ENCODE measurements at places on chromosomes 4 and X.
A peak's percentile ranks its signal among the peaks of the same experiment; 100 is the strongest.

DNA sequence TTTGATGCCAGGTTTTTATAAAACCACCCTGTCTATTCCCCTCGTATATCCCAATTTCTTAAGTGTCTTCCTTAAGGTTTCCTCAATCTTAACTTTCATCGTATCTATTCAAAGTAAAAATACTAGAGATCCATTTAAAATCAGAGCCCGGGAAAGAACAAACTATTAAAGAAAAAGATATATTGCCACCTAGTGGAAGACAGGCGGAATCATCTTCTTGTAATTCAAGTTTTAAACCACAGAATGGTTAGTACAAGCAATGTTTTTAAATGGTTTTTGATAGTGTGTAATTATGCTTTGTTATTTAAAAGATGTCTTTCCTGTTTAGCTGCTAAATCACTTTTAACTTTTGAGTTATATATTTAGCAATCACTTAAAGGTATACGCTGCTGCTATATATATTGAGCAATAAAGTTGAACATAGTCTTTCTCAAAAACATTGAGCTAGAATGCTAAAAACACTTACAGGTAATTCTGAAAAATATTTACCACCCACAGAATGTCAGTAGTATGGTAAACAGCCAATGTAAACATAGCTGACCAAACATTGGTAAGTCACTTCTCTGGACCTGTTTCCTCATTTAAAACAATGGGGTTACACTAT lies 18.2 kb downstream of the PRDM8 start:
- DNase-seq = peak; percentile 54

GRCh38 chrX:47247206-47247998 lies 14.6 kb downstream of the USP11 start:
- no peak for DNase-seq

- no peak for DNase-seq
These were observed 784.2 kb downstream of the GLUD2 start for GRCh38 chrX:121831601-121832000.

DNA sequence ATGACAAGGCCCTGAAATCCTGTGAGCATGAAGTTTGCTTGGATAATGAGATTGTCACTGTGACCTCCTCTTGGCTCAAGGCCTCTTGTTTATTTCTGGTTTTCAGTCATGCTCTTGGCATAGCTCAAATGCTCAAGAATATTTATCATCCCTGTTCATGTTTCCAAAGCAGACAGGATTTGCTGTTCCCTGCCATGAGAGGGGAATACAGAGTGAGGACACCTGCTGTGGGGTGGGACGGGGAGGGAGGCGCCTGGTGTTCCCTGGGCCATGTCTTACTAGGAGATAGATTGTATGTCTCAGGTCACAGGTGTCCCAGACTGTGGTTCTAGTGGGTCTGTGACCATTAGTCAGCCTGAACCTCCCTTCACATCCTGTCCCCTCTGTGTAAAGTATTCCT lies 34.9 kb upstream of the SH3RF1 start:
- DNase-seq = no peak

GRCh38 chrX:118038614-118039365 lies 77.8 kb downstream of the KLHL13 start:
- no peak for DNase-seq

Data from CD4-positive, alpha-beta T cell treated with Interleukin-17A for 1 hour (primary cell).